Hindlimb muscle (tissue), 1 donor: ENCODE measurements at places on chromosomes 3 and 15.

DNA sequence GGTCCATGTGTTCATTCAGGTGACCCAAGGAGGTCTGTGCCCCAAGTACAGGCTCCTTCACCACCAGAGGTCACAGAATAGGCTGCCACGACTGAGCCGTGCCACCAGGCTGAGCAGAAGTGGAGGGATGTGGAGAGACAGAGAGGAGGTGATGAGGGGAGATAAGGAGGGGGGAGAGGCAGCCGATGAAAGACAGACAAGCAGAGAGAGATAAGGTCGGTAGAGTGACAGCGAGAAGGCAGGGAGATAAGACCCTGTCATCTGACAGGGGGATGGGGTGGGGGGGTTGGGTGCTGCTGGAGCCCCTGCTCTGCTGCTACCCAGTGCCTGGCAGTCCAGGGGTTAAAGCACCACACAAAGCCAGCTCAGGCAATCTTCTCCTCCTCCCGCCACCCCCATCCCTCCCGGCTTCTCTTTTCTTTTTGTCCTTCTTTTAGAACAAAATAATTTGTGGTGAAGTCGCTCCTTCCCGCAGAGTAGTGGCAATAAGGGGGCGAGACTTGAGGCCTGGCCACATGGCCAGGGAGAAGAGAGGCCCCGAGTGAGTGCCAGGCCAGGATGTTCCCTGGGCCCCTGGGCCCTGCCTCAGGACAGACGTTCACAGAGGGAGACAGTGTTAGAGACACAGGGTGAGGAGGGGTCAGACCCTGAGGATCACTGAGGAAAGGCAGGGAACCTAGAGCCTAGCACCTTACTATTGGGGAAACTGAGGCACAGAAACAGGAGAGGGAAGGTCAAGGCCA lies 67.9 kb downstream of the CACNA2D2 start:
- DNase-seq = no peak

DNA sequence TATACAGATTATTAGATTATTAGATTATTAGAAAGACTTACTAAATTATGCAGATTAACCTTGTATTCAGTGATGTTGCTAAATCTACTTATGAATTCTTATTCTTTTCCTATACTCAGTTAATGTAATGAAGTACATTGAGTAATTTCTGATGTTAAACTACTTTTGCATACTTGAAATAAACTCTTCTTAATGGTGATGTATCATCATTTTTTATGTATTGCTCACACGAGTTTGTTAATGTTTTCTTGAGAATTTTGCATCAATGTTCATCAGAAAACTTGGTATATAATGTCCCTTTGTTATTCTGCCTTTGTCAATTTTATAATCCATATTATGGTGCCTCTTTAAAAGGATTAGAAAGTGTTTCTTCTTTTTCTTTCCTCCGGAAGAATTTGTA lies 163.2 kb upstream of the COL8A1 start:
- DNase-seq = no peak

- no peak for DNase-seq
Measured at GRCh38 chr3:30456264-30456663, 150.1 kb upstream of the TGFBR2 start.

GRCh38 chr3:8366219-8366810 lies 135.3 kb upstream of the LMCD1 start:
- no peak for DNase-seq

DNA sequence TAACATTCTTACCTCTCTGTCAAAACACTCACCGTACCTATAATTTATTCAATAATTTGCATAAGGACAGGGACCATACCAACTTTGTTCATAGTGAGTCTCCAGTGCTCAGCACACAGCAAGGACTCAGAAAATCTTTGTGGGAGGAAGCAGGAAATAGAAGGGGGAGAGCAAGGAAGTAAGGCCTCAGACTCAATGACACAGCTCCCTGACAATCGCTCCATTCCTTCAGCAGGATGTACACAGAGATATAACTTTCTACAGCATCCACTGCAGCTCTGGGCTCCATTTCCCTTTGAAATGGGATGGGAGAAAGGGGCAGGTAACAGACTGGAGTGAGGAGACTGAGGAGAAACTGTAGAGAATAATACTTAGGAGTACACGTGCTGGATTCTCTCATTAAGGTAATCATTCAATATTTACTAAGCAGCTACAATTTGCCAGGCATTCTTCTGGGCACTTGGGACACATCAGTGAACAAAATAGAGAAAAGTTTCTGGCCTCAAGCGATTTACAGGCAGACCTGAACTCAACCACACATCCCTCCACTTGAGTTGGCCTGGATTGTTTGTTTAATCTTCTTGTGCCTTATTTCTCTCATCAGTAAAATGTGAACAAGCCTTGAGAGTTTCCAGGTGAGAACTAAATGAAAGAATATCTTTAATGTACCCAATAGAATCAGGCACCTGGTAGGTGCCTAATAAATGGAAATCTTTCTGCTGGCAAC lies 330.3 kb upstream of the THBS1 start:
- no peak for DNase-seq
